ENCODE measurements at places on chromosomes 4 and X.

- H3K36me3 ChIP-seq, result no peaks in the 10 kb centered on the region
- no peak for DNase-seq
- H3K4me1 ChIP-seq, result no peaks in the 10 kb centered on the region
- no peak overlapping the region for H3K4me3 ChIP-seq
- no peak overlapping the region for H3K27ac ChIP-seq
- no peaks in the 10 kb centered on the region for H3K27me3 ChIP-seq
These were observed 39.4 kb upstream of the NDP start for GRCh38 chrX:44012484-44013096.

GRCh38 chrX:106875151-106875550, 28.0 kb downstream of the RIPPLY1 start:
- no peaks in the 10 kb centered on the region for H3K4me1 ChIP-seq
- no peaks in the 10 kb centered on the region for H3K27me3 ChIP-seq
- no peak overlapping the region for H3K27ac ChIP-seq
- H3K36me3 ChIP-seq, result no peaks in the 10 kb centered on the region

DNA sequence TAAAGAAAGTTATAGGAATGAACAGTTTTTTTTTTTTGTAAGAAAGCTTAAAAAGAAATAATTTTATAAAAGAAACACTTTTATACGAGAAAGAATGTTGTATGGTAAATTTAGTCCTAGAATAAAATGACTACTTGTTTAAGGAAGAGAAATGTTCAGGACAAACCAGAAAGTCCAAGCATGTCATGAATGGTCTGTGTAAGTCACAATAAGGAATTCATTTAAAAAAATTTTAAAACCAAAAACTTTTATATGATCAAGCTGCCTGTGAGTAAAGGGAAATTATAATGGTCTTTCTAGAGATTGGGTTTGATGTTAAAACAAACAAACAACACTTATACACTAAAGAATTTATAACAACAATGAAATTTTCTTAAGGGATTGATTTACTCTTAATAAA, 858.9 kb upstream of the PCDH7 start:
- H3K27me3 ChIP-seq, result no peaks in the 10 kb centered on the region
- no peaks in the 10 kb centered on the region for H3K36me3 ChIP-seq
- DNase-seq, result no peak
- no peak overlapping the region for H3K27ac ChIP-seq
- no peaks in the 10 kb centered on the region for H3K4me1 ChIP-seq

DNA sequence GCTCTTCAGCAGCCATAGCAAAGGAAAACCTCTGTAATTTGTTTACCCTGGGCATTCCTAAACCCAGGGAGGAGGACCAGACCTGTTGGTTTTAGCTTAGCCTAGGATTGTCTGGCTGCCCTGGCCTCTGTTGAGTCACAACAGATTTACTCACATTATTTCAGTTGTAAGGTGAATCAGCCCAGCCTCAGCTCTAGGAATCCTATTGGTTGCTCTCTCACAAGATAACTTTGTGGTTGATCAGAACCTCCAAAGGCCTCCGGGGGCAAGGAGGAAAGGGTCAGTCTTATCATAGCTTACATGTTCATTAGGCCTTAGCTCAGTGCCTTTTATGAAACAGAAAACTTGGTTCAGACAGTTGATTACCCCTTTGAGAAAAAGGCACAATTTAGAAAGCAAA, 41.0 kb downstream of the PDK3 start:
- DNase-seq, result no peak
- H3K27me3 ChIP-seq, result no peaks in the 10 kb centered on the region
- H3K4me3 ChIP-seq, result no peak overlapping the region
- H3K27ac ChIP-seq, result no peak overlapping the region
- no peaks in the 10 kb centered on the region for H3K4me1 ChIP-seq

DNA sequence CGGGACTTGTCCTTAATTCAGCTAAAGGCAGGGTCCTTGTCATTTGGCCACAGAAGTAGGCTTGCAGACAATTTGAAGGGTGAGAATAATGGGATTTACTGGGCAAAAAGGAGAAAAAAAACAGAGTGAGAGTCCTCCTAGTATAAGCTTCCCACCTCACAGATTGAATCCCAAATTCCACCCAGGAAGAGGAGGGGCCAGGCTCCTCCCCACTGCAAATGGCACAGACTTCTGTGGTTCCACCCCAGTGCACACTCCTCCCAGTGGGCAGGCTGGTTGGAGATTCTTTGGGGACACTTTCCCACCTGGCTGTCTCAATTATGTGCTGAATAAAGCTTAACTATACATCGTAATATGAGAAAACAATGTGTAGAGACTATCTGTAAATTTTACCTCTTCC, 31.6 kb downstream of the MEPE start:
- H3K4me1 ChIP-seq, result peaks cover 25% of the 10 kb centered on the region
- H3K4me3 ChIP-seq, result no peak overlapping the region
- H3K36me3 ChIP-seq, result no peaks in the 10 kb centered on the region
- no peaks in the 10 kb centered on the region for H3K27me3 ChIP-seq
- H3K27ac ChIP-seq, result no peak overlapping the region
- DNase-seq, result no peak

DNA sequence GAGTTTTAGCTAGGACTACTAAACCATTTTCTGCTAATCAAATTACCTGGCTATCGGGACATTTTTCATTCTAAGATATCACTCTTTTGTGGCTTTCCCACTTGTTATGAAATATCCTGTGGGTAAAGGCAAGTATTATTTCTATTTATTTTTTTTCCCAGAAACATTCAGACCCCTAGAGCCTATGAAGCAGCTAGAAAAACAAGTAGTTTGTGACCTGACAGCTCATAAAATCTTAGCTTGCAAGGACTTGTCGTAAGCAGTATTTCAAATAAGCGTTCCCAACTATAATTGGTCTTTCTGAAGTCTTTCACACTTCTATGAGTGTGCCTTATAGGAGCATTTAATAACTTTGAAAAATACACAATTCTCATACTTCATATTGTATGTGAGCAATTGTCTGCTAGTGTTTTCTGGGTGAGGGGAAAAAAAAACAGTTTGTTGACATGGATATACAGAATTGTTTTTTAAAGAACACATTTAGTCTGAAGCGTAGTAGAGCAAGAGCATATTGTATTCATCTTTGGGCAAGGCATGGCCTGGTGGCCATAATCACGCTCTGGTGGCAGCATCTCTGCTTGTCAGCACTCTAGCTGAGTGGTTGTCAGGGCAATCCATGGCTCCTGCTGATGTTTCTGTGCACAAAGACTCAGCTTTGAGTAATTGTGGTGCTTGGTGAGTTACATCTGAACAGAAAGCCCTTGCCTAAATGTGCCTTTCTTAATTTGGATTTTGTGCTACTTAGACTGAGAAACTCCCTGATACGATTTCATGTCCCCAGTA, 2.6 kb downstream of the MCUB start:
- H3K36me3 ChIP-seq, result peaks cover 9% of the 10 kb centered on the region
- H3K4me3 ChIP-seq, result no peak overlapping the region

Measured in endothelial cell (in vitro differentiated cells).